Renal pelvis (tissue), 12 donors: ENCODE measurements at places on chromosomes 5 and 9.

DNA sequence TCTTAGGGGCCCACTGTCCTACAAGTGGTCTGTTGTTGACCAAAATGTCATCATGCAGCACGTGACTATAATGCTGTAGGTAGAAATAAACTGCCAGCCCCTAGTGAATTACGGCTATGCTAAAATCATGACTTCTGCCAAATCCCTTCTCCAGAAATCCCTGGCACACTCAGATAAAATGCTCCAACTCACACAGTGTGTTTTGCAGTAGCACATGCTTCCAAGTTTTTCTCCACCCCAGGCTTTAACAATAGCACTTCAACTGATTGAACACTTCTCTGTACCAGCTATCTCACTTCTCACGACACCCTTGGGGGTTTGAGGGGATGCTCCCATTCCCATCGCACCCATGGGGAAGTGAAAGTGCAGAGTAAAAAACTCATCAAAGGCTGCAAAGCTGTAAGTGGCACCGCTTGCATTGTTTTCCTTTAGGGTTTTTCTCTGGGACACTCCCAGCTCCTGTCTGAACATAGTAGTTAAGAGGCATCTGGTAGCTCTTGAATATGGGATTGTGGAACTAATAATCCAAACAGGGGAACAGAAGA, 151.0 kb upstream of the SLC24A2 start:
- DNase-seq = no peak

GRCh38 chr5:141484641-141485311, at the start of gene PCDHGC4:
PCDHGC4 (plus strand) TSS chr5:141485030; CDS start chr5:141485174, 144 bp downstream.
- DNase-seq = no peak

DNA sequence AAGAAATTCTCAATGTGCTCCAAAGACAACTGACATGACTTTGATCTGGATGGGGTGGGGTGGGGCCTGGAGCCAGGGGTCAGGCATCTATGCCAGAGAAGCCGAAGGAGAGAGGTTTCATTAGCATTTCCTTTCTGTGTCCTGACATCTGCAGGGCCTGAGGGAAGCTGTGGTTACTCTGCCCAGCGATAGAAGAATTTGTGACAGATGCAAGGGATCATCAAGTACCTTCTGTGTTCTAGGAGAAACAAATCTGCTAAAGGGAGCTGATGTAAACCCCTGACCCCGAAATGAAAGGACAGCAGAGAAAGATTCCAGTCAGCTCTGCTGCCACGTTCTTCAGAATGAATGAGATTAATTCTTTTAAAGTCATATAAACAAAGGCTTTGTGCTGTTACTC, 335.7 kb downstream of the PRELID2 start:
- DNase-seq = no peak

- no peak for DNase-seq
Measured at GRCh38 chr9:111630964-111631213, 245 bp upstream of the DNAJC25 start.

DNA sequence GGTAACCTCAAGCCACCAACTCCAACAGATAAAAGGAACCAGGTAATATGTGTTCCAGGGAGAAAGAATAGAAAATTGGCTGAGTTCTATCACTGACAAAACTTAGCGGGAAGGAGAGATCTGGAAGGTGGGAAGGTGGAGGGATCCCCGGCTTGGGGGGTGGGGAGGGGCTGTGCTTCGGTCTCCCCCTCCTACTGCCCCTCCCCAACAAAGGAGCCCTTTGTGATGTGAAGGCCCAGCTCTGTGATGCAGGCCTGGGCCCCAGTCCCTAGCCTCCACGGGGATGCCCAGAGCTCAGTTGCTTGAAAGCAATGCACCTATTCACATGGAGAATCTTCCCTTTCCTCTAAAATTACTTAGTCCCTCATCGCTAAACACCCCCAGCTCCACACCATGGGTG, 4.4 kb upstream of the ZNF484 start:
- DNase-seq = no peak
